Spinal cord (tissue), 10 donors: ENCODE measurements at places on chromosomes 6 and 20. TPM values are rescaled to one million over a fixed set of nuclear protein-coding genes. Genes with fewer than 3 reads are reported as not detected.

The RTF2 gene
- total RNA-seq = 63.3 TPM

The TRIM10 gene
- total RNA-seq = 2.2 TPM

The CLPSL1 gene
- total RNA-seq = not detected

The UFL1 gene
- total RNA-seq = 30.0 TPM

- DNase-seq = no peak
These were observed 493.9 kb upstream of the SOX4 start for GRCh38 chr6:21099338-21100314.

DNA sequence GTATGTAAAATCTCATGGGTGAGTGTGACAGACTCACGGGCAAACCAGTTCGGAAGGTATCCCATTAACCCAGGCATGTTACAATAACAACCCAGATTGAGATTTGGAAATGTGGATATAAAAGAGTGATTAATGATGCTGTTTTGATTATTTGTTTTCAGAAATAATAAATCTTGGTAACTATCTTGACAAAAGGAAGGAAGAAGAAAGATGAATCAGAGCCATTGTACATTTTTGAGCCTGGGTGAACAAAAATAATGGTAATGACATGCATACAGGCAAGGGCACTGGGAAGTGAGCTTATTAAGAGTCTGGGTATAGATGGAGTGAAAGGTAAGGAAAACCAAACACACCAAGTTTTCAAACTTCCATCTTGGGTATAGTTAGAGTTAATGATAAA lies 862.0 kb downstream of the PHF3 start:
- no peak for DNase-seq

DNA sequence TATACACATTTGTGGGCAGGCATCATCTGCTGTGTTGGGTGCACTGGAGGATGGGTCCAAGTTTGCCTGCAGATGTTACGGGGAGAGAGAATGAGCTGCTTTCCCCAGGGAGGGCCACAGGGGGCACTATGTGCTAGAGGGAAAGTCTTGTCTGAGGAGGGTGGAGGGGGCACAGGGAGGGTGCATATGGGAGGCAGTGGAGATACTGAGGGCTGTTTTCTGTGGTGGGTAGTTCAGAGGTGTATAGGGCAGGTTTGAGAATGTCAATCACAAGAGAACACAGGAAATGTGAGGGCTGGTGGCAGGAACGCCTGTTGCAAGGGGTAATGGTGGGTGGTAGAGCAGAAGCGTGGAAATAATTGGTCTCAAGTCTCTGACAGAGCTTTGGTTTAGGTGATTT lies 7.7 kb upstream of the PTPRA start:
- DNase-seq = no peak

- DNase-seq = no peak
These were observed 71.4 kb downstream of the AKAP7 start for GRCh38 chr6:131206463-131207251.

GRCh38 chr6:34630040-34630439 lies 66.5 kb downstream of the ILRUN start:
- DNase-seq = no peak

DNA sequence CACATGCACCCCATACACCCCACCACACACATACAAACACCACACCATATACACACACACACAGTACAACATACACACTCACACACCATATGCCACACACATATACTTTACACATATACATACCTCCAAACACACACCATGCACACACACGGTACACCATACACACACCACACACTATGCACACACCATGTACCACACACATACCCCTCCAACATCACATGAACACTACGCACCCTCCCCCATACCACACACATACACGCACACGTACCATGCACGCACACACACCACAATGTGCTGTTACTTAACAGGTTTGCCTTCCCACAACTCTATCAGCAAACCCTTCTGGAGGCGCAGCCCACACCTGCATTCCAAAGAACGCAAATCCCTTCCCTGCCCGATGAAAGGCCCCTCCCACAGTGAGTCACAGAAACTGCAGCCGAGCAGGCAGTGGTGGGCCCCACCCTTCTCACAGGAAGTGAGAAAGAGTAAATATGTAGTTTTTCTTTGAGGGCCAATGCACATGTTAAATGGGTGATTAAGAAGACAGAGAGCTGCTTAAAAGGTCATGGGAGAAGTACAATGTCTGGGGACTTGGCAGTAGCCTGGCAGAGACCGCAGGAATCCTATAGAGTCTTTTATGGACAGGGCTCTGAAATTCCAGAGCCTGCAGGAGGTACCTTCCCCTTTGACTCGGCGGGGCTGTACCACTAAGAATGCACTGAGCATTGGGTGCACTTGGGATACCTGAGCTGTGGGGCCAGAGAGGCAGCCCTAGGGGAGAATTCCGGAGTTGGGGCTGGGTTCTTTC lies 34.1 kb upstream of the EZR start:
- DNase-seq = no peak

- no peak for DNase-seq
These were observed 101.8 kb downstream of the COL21A1 start for GRCh38 chr6:56145616-56146015.

DNA sequence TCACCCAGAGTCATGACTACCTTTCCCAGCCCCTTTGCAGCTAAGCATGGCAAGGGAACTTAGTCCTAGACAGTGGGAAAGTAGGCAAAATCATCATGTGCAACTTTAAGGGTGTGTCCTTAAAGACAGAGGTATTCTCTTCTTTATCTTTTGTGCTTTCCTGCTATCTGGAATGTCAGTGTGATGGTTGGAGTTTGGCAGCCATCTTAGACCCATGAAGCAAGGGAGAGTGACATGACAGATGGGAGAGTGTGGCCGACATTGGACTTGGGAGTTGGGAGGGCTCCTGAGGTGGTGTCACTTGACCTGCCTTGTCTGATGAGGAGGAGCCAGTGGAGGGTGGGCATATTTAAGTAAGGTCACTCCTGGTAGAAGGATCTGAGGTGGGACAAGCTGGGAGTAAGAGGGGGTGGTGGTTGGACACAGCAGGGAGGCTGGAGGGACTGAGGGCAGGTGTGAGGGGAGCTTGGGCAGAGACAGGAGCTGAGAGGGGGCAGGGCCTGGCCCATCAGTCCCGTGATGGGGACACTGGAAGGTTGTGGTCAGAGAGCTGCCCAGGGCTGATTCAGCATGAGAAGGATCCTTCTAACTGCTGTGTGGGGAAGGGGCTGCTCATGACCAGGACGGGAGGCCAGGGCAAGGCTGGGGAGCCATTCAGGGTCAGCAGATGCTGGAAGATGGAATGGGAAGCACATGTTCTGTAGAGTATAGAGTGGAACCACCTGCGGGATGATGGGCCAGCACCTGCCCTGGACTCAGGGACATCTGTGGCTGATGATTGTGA lies 29.5 kb upstream of the SULF2 start:
- DNase-seq = no peak

DNA sequence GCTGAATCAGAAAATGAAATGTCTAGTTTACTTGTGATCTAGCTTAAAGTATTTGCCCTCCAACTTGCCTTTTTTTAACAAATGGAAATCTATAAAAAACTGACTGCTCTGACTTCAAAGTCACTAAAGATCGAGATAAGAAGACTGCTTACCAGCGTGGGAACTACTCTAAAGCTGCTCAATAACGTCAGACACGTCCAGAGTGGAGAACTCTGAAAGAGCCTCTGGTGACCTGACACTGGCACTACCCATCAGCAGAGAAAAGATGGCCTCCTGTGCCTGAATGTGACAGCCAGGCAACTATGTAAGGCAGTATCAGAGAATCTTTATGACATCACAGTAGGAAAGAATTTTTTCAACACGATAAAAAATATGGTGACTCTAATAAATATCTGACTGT lies 202.1 kb upstream of the SHLD1 start:
- DNase-seq = no peak

- no peak for DNase-seq
These were observed 17.4 kb upstream of the PRDM13 start for GRCh38 chr6:99589290-99589672.

DNA sequence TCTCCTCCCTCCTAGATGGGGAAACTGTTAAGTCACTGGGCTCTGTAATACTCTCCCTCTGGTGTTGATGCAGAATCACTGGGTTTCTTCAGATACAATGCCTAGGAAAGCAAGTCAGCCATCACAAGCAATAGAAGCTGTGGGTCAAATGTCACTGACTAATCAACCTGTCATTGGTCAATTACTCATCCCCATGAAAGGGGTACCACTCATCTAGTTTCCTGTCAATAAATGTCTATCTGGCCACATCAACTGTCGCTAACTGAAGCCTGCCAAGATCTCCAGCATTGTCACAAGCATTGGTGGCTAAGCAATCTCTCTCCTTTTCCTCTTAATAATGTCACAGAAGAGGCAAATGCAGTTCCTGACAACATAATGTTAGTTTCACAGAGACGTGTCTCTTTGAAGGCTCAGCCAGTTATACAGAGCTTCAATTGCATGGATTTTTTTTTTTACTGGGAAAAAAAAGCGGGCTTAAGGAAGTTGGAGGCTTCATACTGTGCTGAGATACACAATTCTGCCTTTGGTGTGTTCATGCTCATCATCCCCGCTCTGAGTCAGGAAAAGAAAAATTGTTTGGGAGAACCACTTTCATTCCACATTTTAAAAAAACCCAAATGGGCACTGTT lies 355.9 kb downstream of the BTBD9 start:
- DNase-seq = no peak

GRCh38 chr6:39018103-39018502 lies 30.5 kb upstream of the GLP1R start:
- DNase-seq = no peak

DNA sequence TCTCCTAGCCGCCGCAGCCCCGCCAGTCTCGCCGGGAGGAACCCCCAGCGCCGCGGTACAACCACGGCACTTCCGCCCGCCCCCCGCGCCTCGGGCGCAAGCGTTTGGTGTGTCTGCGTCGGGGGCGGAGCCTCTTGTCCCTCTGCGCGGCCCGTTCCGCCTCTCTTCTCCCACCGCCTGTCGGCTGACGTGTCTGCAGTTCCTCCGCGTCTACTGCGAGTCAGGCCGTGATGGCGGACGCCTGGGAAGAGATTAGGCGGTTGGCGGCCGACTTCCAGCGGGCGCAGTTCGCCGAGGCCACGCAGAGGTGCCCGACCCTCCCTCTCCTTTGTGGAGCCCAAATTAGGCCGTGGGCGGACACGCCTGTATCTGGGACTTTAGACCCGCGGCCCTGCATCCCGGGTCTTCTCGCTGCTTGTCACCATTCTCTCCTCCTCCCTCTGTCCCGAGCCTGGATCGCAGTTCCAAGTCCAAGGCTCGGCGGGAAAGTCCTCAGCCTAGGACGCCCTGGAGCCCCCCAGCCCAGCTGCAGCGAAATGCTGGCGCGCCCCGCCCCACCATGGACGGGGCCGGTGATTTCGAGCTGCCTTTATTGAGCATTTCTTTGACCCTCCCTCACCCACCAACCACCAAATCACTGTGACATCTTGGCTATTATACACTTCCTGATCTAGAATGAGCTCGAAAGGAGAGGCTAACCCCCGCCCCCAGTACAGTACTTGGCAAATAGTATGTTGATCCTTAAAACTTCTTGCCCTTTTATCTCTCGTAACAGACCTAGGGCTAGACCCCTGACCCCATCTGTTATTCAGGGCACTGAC lies at the start of gene UFL1:
TSS of gene UFL1 (plus strand) at position 163 of the 821 bp plus-strand sequence. CDS start at position 231, 68 bp downstream.
- peak; percentile 98 for DNase-seq

GRCh38 chr20:19492687-19493336 lies 265.2 kb upstream of the RIN2 start:
- peak; percentile 29 for DNase-seq

- no peak for DNase-seq
These were observed 347.5 kb downstream of the PRL start for GRCh38 chr6:21949211-21949801.
